ENCODE measurements at places on chromosomes 5 and 9.
A peak's percentile ranks its signal among the peaks of the same experiment; 100 is the strongest.

DNA sequence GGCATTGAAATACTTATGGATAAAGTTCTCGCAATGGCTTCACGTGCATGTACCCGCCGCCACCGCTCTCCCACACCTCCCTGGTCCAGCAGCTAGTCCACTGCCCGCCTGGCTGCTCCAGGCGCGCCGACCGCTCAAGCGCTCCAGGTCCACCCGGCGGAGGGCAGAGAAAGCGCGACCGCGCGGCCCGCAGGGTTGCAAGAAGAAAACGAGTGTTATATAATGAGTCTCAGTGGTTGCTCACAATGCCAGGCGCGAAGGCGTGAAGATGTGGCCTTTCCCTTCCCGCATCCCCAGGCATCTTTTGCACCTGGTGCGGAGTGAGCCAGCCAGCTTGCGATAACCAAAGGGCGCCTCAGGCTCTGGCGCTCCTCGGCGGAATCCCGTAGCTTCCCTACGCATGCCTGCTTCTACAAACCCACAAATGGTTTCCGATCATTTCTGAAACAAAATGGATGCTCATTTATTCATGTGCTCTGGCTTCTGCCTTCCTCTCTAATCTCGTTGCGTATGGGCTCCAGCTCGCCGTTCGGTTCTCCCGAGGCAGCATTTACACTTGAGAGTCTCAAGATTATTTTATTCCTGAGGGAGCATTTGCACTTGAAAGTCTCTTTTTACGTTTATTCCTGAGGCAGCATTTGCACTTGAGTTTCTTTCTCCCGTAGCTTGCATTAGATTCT lies 25.7 kb downstream of the CDKN2A start:
- no peak for DNase-seq

- no peak for DNase-seq
Observed at GRCh38 chr5:57174128-57174889, 450 bp downstream of the GPBP1 start.

DNA sequence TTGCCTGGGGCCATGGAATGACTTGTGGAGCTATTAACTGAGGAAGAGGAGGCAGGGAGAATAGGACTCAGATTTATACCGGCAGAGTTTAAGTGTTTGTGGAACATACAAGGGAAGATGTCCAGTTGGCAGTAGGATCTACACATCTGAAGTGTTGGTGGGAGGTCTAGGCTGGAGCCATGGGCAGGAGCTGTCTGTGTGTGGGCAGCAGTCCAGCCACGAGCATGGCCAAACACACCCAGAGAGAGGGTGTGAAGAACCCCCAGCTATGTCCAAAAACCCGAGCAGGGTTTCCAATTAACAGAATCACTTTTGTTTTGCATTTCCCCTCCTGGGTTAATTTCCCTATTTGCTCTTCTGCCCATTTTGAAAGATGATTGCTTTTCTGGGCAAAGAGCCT lies 393.7 kb downstream of the CDK5RAP2 start:
- no peak for DNase-seq

DNA sequence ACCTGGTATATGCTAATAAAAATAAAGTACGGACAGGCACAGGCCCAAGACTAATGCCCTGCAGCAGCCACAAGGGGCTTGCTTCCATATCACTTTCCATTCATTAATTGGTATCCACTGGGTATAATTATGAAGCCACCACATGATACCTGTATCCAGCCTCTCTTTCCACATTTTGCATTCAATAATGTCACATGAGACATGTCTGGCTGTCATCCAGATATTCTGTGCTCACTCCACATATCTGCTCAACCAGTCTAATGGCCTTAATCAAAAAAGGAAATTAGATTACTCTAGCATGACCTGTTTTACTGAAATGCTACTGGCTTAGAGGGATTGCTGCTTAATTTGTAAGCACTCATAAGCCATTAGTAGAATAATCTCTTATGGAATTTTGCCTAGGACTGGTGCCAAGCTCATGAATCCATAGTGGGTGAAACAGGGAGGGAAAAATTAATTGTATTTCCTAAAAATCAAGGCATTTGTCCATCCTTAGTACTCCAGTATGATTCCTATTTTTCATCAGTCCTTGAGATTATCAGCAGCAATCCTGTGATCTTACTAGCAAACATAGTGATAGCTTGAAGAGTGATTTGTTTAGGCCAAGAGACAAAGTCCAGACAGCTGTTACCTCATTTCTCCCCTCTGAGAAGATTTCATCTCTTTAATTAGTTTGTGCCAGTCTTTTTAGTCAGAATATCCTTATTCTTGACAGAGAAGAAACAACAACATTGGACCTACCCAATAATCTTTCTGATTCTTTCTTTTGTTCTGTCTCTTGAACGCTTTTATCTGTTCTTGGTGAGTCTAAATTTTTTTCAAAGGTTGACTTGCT lies 119.2 kb upstream of the ABCA1 start:
- DNase-seq: peak; percentile 18

GRCh38 chr5:113283558-113283957 lies 151.2 kb downstream of the TSSK1B start:
- no peak for DNase-seq

DNA sequence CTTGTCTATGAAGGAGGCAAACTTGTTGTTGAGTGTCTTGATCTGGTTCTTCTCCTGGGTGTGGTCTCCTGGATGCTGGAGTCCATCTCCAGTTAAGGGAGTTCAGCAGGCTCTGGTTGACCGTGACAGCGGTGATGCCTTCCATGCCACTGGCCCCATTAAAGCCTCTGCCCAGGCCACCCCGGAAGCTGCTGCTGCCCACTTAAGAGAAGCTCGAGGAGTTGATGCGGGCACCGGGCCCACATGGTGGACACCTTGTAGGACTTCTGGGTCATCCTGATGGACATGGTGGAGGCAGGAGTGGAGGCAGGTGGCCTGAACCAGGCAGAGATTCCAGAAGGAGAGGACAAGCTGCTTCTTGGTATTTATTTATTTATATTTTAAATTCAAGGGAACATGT lies 44.7 kb upstream of the DEPDC1B start:
- DNase-seq: no peak

- DNase-seq: no peak
Observed at GRCh38 chr5:73908395-73908794, 282.4 kb downstream of the ARHGEF28 start.

DNA sequence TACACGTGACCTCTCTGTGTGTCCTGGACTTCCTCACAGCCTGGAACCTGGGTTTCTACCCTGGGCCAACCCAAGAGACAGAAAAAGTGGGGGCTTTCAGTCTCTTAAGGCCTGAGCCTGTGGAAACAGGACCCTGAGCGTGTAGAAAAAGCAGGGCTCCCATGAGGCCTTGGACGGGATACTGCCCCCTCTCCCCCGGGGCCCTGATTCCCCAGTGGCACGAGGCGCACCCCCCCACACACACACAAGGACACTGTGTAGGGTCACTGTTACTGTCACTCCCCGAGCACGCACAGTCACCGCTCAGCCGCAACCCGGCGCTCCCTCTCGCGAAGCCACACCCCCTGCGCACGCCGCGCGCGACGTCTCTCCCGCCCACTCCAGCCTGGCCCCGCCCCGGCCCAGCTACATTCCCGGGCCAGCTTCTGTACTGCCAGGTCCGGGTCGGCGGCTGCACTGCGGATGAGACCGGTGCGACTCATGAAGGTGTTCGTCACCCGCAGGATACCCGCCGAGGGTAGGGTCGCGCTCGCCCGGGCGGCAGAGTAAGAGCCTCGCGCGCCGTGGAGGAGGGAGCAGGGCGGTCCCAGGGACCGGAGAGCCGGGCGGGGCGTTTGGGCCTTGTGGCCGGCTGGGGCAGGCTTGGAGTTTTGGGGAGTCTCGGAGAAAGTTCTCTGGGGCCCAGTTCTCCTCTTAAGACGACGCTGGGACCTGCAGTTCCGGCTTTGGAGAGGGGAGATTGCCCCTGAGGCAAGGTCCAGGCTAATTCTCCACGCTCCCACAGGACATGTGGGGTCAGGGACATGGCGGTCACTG lies at the start of gene GRHPR:
TSS of gene GRHPR (plus strand) at position 408 of the 816 bp plus-strand sequence. CDS start at position 463, 55 bp downstream.
- DNase-seq: peak; percentile 36

DNA sequence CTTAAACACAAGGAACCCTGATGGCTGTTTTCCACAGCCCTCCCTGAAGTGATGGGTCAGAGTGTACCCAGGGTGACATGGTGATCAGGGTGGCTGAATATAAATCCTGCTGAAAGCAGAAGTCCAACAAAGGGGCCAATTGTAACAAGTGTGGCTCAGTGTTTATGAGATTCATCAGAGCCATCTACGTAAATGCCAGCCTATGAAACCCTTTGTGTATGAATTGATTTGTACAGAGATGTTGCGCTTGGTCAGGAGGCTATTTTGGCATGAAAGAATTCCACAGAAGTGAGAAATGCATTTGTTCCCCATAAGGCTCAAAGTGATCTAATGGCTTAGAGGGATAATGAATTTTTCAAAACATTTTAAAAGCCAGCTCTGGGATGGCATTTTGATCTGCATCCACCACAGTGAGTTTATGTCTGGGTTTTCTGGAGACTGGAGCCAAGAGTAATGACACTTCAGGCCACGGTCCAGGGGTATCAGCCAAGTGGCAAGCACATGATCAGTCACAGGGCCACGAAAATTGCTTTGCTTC lies 12.4 kb downstream of the PRUNE2 start:
- no peak for DNase-seq
